ENCODE measurements at places on chromosomes 7 and 10.

GRCh38 chr10:117112220-117112619 is 25.9 kb downstream of the VAX1 start:
- DNase-seq: no peak

GRCh38 chr10:69475433-69475830 is 24.2 kb downstream of the TSPAN15 start:
- no peak for DNase-seq

DNA sequence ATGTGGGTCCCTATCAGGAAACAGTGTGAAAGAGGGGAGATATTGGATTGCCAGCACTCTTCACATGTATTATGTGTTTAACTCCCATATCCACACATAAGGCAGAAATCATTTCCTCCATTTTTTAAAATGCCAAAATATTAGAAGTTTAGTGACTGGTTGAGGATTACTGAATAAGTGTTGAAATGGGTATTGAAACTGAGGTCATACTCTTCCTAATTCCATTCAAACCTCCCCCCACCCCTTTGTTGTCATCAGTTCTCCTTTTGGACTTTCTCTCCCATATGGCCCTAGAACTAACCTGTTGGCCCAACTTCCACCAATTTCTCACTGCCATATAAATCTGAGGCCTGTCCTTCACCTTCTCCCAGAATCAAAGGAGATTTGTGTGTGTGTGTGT is 81.6 kb downstream of the EVX1 start:
- DNase-seq: no peak

DNA sequence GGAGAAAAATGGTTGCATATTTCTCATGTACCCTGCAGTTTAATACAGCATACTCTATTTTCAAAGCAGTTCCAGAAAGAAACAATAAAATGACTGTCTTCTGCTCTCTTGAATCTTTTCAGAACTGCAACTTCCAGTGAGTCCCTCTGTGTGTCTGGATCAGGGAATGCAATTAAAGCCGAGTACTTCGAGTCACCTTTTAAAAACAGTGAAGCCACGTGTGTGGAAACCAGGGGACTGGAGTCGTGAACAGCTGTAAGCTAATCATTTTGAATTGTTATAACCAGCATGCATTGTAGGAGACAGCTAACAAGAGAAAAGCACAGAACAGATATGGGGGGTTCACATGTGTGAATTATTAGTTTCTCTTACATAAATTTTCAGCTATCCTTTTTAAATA is 109.1 kb downstream of the CPED1 start:
- no peak for DNase-seq

- no peak for DNase-seq
Observed at GRCh38 chr7:144771174-144771573, 64.7 kb downstream of the TPK1 start.

GRCh38 chr10:15175587-15175986 is 7.1 kb upstream of the NMT2 start:
- no peak for DNase-seq

DNA sequence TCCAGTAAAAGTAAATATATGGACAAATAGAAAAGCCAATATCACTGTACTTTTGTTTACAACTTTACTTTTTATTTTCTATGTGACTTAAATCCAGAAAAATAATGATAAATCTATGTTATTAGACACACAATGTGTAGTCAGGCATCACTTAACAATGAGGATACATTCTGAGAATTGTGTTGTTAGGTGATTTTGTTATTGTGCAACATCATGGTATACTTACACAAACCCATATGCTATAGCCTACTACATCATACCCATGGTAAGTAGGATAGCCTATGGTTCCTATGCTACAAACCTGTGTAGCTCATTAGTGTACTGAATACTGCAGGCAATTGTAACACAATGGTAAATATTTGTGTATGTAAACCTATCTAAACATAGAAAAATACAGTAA is 781.7 kb upstream of the GHITM start:
- no peak for DNase-seq

- no peak for DNase-seq
Observed at GRCh38 chr7:44112231-44112996, 8.3 kb downstream of the AEBP1 start.

- no peak for DNase-seq
Observed at GRCh38 chr10:71031026-71031425, 142.7 kb upstream of the PCBD1 start.

GRCh38 chr7:11524476-11525397 is 307.3 kb downstream of the THSD7A start:
- no peak for DNase-seq

- DNase-seq: no peak
Observed at GRCh38 chr10:102198027-102198426, 28.1 kb upstream of the ELOVL3 start.

DNA sequence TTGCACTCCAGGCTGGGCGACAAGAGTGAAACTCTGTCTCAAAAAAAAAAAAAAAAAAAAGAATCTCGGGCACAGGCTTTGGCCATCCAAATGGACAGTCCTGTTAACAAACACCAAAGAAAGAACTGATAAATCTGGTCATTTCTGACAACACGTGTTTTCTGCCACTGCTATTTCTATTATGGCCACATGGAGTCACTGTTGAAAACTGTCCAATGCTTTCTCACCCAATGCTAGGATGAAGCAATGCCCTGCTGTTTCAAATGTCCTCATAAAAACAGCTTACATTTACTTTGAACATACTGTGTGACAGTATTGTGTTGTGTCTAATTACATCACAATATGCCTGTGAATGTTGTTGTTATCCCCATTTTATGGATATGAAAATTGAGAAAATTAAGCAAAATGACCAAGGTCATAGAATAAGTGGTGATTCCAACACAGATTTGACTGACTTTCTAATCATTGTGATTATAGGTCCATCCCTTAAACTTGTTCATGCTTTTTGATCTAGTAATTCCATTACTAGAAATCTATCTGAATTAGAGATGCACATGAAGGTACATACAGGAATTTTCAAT is 19.9 kb upstream of the MAP3K8 start:
- no peak for DNase-seq

- no peak for DNase-seq
Observed at GRCh38 chr7:103299660-103300059, 2.4 kb downstream of the PMPCB start.

DNA sequence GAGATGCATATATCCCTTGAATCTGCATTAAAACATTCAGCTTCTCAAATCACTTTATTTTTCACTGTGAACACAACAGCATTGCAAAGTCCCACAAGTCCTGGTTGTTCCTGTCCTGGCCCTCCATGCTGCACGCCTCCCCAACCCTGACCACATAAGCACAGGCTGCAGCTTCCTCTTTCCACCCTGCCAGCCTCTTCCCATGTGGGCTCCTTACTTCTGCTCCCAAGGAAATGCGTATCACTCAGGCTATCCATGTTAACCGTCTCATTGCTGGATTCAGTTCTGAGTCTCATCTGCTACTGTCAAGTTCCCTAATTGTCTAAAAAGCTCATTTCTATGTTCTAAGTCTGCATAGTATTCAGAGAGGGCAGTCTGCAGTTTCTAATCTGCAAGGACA is 89.7 kb upstream of the ZPBP start:
- DNase-seq: no peak

DNA sequence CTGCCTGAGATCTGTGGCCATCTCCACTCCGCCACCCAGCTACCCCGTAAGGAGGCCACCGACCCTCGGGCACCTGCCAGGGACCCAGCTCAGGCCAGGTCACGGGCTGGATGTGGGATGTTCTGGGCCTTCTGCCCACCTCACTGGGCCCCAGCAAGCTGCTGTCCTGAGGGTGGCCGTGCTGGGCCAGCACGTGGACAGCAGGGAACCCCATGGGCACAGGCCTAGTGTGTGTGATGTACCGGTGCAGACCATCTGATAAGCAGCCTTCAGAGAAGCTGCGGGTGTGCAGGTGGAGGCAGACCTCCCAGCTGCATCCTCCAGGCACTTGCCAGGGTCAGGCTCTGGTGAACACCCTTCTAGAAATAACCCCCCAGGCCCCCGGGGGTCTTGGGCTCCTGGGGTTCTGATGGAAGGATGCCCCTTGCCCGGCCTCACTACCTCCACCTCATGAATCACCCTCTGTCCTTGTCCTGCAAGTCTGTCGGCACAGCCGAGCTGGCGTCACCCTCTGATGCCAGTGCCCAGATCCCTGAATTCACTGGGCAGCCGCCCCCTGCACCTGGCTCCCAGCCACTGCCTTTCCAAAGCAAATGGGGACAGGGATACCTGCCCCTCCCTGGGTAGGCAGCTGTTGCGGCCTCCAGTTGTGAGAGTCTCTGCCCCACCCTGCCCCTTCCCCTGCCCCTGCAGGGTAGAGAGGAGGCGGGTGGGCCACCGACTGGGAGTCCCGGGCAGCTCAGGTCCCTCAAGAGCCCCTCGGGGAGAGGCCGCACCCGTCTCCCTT is 139.8 kb downstream of the FAM53B start:
- DNase-seq: no peak

All from posterior cingulate gyrus (tissue), 11 donors.